CD4-positive, alpha-beta T cell treated with Interleukin-17A for 4 hours (primary cell): ENCODE measurements at places on chromosomes 4 and X.

DNA sequence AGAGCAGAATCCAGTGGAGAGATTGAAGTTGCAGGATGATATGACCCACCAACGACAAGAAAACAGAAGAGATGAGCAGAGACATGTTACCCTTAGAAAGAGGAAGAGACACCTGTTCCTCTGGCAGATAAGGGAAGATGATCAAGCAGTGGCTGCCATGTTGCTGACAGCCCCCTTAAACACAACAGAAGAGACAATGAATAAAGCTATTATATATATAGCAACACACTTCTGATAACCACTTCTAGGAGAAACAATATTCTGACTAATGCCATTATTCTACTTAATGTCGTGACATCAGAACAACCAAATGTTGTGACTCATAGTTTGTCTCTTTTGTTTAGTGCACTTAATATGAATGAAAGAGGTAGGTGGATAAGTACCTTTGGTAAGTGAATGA, 44.9 kb downstream of the SH3RF1 start:
- no peak for DNase-seq

GRCh38 chr4:64144994-64145393, 264.3 kb downstream of the TECRL start:
- no peak for DNase-seq

DNA sequence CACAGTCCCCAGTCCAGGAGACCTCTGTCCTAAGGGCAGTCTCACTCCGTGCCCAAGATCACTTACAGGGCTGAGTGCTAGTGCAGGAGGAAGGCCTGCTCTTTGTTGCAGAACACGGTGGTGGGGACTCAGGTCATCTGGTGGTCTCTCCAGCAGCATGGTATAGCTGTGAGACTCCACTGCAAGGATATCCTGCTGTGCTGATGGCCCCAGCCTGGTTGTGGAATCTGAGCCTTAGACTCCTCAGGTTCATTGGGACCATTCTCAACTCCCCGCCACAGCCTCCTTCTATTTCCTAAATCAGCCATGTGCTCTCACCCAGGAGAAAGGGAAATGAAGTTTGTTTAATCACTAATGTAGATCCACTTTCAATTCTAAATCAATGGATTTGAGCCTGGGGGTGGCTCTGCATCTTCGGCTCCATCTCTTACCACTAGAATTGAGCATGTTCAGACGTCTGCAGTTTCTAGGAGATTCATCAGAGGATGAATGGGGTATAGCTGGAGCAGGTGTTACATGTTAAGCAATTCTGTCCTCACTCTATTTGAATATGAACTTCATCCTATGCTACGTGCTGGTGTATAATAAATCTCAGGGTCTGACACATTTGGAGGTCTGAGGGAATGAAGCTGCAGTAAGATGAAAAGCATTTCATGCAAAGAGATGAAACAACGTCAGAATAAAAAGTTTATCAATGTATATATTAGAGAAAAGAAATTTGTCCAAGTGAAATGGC, 189.2 kb downstream of the MGST2 start:
- DNase-seq = no peak

DNA sequence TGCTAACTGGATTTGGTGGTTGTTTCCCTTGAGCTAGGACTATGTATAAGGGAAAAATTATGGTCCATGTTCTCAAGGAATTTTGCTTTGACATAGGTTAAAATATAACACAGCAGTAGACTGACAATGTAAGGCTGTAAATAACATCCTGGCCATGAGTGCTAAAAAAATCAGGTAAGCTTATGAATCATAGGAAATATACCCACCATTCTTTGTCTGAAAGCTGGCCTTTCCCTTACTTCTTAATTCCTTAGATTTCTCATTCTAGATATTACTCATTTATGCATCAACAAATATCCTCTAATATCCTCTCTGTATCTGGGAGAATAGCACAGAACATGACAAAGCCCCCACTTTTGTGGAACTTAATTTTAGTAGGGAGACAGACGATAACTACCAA, 6.8 kb upstream of the CHRNA9 start:
- DNase-seq = no peak

DNA sequence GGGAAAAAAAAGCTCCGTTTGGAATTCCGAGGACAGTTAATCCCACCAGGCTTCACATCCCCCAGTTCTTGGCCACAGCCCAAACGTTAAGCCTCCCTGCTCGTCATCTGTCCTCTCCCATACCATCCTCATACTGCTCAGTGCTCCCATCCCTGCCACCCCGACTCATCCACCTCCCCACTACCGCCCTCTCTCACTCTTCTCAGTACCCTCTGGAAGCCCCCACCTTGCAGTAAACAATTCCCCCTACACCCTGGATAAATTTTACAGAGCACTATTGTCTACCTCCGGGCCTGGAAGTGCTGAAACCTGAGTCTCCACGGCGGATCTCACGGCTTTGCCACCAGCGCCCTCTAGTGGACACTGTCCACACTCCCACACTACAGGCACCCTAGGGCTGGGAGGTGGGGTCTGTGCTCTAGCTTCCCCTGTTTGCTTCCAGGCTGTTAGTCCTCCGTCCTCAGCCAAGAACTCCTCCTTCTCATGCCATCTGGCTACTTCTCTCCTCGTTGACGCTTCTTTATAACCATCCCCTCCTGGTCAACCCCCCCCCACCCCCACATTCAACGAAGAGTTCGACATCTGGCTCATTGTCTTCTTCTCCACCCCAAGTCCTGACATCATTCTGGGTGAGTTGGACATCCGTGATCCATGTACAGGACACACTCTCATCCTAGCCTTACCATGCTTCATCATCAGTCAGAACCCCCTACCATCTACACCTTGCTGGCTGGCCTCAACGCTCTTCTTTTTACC, 54.5 kb downstream of the RTL9 start:
- DNase-seq = peak; percentile 81

DNA sequence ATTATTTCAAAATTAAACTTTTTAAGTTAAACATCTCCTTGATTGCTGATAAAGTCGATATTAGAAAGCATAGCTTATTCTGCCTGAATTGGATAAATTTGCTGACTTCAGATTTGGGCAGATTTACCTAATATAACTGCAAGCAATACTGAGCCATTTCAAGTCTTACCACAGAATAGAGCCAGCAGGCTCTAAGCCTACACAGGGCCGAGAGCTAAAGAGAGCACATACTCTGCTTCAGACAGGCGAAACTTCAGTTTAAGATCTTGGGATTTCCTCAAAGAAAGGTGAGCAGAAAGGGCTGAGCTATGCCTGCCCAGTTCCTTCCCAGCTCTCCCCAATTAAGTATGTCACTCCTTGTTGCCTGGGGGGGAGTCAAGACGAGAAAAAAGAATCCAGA, 240.6 kb upstream of the NOCT start:
- no peak for DNase-seq

GRCh38 chrX:103052625-103053024, 11.3 kb downstream of the BEX1 start:
- DNase-seq = no peak

- DNase-seq = no peak
Measured at GRCh38 chr4:30882995-30883675, 163.0 kb downstream of the PCDH7 start.

- DNase-seq = no peak
Measured at GRCh38 chr4:170651786-170652185, 562.0 kb upstream of the AADAT start.
